ENCODE measurements at places on chromosomes 3 and 15. TPM values are rescaled to one million over a fixed set of nuclear protein-coding genes. Genes with fewer than 3 reads are reported as not detected.

Gene THPO
- total RNA-seq: not detected

Gene EPHB1
- not detected for total RNA-seq

Gene SAMD7
- total RNA-seq: not detected

Gene ALDH1A2
- 1.3 TPM for total RNA-seq

Gene FBXL22
- total RNA-seq: 0.39 TPM

Gene SCN10A
- not detected for total RNA-seq

DNA sequence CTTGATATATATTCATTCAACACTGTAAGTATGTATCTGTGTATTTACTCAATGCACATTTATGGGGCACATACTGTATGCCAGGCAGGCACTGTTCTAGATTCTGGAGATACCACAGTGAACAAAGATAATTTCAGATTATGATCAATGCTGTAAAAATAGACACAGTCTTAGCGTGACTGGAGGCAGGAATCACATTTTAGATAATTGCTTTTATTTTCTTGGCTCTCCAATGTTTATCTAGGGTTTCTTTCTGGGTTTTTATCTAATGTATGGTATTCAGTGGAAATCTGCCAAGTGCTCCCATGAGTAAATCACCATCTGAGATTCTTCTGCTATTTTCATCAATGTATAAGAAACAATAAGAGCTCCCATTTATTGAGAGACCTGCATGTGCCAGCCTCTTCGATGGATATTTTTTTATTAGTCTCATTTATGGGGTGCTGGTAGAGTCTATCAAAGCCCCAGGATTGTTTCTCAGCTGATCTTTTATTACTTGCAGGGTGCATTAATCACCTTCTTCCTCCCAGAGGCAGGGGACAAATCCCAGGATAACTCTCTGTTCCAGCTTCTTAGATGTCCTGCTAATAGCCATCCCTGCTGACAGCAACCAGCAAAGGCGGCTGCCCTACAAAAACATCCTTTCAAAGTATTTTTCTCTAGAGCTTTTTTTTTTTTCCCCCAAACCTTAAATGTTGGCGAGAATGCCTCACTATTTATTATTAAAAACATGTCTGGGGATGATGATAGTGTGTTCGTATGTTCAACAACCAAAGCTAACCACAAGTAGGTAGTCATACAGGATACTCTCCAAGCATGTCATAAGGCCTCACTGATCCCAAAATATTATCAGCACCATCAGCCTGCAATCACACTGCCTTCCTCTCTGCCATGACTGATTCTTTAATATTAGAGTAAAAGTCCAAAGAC, 331.0 kb upstream of the RASGRP1 start:
- no peak for DNase-seq
- peaks cover 17% of the 10 kb centered on the region for H3K4me1 ChIP-seq
- no peak overlapping the region for H3K4me3 ChIP-seq
- H3K36me3 ChIP-seq: no peaks in the 10 kb centered on the region
- no peaks in the 10 kb centered on the region for H3K27me3 ChIP-seq

GRCh38 chr3:42960282-42960681, 18.8 kb upstream of the GASK1A start:
- peaks cover 53% of the 10 kb centered on the region for H3K27me3 ChIP-seq
- H3K36me3 ChIP-seq: no peaks in the 10 kb centered on the region
- H3K4me1 ChIP-seq: no peaks in the 10 kb centered on the region
- DNase-seq: peak; percentile 30
- no peak overlapping the region for H3K27ac ChIP-seq
- no peak overlapping the region for H3K4me3 ChIP-seq

DNA sequence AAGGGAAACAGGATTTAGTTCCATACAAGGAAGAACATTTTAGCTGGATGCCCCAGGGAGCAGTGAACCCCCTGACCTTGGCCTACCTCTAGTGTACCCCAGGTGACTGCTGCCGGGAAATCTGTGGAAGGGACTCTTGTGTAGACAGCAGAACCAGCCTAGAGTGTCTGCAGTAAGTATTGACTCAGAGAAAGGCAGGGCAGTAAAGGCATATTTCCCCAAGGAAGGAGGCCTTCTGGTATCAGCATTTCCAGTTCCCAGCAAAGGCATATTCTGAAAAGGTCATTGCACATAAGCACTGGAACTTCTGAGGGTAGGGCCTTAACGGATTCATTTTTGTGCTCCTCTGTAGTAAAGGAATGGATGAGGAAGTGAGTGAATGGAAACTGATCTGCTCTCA, 246.2 kb downstream of the FAM43A start:
- H3K4me1 ChIP-seq: peaks cover 8% of the 10 kb centered on the region
- H3K27ac ChIP-seq: no peak overlapping the region
- H3K27me3 ChIP-seq: no peaks in the 10 kb centered on the region
- DNase-seq: no peak

DNA sequence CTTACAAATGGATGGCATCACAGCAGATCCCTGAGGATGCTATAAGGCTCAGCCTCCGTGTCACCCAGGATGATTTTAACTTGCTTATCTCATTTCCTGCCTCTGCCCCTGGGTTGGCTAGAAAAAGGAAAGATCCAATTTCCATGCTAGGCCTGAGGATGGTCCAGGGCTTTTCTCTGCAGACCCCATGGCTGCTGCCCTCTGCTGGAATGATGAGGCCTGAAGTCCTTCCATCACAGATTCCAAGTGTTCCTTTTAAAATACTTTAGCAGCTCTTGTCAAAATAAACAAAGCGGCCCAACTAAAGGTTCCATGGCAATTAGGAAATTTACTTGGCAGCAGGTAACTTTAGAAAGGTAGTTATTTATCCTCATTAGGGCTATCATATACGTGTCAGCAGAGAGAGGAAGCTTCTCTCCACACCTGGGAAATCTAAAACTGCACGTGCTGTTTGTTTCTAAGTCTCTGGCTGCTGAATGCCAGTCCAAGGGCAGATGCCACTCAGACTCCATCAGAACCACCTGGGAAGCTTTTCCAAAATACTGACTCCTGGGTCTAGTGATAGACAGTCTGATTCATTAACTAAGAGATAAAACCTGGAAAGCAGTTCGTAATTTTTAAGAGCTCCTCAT, 401.9 kb upstream of the IL12A start:
- H3K27ac ChIP-seq: no peak overlapping the region
- peaks cover 16% of the 10 kb centered on the region for H3K27me3 ChIP-seq
- DNase-seq: peak; percentile 46
- no peak overlapping the region for H3K4me3 ChIP-seq
- no peaks in the 10 kb centered on the region for H3K4me1 ChIP-seq

GRCh38 chr3:56257826-56258225, 210.4 kb downstream of the ERC2 start:
- no peaks in the 10 kb centered on the region for H3K27me3 ChIP-seq
- no peaks in the 10 kb centered on the region for H3K4me1 ChIP-seq
- H3K36me3 ChIP-seq: peaks cover 6% of the 10 kb centered on the region
- no peak overlapping the region for H3K27ac ChIP-seq

GRCh38 chr3:142244056-142244455, 18.7 kb upstream of the GK5 start:
- no peaks in the 10 kb centered on the region for H3K27me3 ChIP-seq
- DNase-seq: peak; percentile 43
- no peak overlapping the region for H3K4me3 ChIP-seq
- H3K27ac ChIP-seq: no peak overlapping the region

- no peak for DNase-seq
- peaks cover 8% of the 10 kb centered on the region for H3K36me3 ChIP-seq
- H3K27me3 ChIP-seq: no peaks in the 10 kb centered on the region
- H3K4me1 ChIP-seq: peaks cover 7% of the 10 kb centered on the region
Measured at GRCh38 chr15:48596841-48597240, 48.7 kb downstream of the FBN1 start.

DNA sequence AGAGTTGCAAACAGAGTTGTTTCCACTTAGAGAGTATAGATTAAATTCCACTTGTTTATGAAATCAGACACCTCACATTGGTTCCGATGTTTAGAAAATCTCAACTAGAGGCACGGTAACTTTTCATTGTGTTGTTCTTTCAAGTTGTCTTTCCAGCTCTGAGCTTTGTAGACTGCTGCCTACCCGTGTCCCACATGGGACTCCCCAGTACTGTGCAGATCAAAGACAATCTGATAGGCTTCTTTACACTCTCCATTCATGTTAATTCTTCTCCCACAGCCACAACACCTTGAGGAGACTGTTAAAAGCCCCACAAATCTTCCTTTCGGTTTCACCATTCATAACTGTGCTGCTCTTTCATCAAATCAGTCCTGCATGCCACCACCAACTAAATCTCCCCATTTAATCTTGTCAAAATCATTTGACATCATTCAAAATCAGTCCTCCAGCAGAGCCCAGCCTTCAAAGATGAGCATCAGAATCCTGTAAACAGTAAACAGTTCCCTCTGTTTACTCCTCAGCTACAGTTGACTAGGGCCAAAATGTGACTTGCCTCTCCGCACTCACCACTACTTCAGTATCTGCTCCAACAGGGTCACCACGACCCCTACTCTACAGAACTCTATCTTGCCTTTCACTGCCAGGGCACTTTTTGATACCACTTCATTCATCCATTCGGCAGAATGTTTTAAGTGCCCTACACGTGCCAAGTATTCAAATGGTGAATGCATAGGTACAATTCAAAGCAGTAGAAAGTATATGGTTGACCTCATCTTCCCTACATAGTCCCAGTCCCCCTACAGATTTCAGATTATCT, 8.3 kb downstream of the ANXA2 start:
- peak overlapping the region; percentile 91 for H3K27ac ChIP-seq
- peak; percentile 33 for DNase-seq
- H3K27me3 ChIP-seq: no peaks in the 10 kb centered on the region
- H3K36me3 ChIP-seq: peaks cover 79% of the 10 kb centered on the region

DNA sequence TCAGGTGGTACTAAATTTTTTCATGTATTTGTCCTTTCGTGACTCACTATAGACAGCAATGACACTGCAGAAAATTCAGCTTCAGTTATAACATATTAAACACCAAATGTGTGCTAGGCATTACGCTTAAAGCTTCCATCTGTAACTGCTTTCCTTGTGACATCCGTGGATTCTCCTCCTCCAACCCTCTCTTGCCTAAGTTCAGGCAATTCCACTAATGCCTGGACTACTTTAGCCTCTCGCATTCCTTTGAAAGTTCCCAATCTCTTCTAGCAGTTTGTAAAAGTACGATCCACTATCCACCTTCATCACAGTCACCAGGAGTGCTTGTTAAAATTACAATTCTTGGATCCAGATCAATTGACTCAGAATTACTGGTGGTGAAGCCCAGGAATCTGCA, 17.7 kb downstream of the CCDC80 start:
- H3K27me3 ChIP-seq: no peaks in the 10 kb centered on the region
- no peak for DNase-seq
- H3K36me3 ChIP-seq: no peaks in the 10 kb centered on the region

DNA sequence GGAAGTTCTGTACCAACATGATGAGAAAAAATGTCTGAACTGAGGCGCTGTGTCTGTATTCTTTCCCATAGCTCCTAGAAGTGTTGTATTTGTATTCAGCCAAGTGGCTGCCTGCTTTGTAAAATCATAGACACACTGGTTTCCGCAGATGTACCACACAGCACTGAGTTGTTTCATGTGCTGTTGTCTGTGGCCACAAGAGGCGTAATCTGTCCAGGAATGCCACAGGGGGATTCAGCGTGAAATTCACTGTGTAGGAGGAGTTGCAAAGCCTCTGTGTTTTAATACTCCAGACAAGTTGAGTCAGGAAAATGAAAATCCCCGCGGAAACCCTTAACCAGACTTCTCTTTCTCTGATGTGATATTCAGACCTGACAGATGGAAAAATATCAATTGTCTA, 462.2 kb downstream of the NSUN3 start:
- no peak overlapping the region for H3K4me3 ChIP-seq
- H3K4me1 ChIP-seq: no peaks in the 10 kb centered on the region
- H3K27ac ChIP-seq: no peak overlapping the region
- peak; percentile 33 for DNase-seq
- H3K36me3 ChIP-seq: no peaks in the 10 kb centered on the region

GRCh38 chr3:123716411-123716810, 131.6 kb upstream of the HACD2 start:
- H3K27ac ChIP-seq: no peak overlapping the region
- H3K27me3 ChIP-seq: peaks cover 19% of the 10 kb centered on the region
- H3K36me3 ChIP-seq: no peaks in the 10 kb centered on the region
- no peaks in the 10 kb centered on the region for H3K4me1 ChIP-seq

DNA sequence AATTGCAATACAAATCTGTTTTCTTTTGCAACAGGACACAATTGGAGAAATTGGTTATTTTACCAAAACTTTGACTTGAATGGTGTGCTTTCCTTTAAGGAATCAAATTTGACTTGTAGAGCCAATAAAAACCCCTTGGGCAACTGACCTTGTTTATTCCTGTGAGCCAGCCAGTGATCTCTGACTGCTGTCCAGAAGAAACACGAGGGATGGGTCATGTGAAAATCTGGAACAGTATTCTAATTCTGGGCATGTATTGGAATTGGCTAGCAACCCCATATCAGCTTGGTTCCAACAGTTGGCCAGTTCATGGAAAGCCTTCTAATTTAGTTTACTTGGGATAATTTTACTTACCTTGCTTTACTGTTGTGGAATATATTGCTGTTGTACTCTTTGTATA, 19.1 kb upstream of the HHATL start:
- peaks cover 9% of the 10 kb centered on the region for H3K27me3 ChIP-seq
- no peak overlapping the region for H3K27ac ChIP-seq
- peaks cover 5% of the 10 kb centered on the region for H3K4me1 ChIP-seq
- no peak overlapping the region for H3K4me3 ChIP-seq
- H3K36me3 ChIP-seq: no peaks in the 10 kb centered on the region

GRCh38 chr3:132504375-132504933, 87.2 kb downstream of the DNAJC13 start:
- H3K27me3 ChIP-seq: no peaks in the 10 kb centered on the region
- H3K27ac ChIP-seq: no peak overlapping the region
- no peak for DNase-seq
- H3K36me3 ChIP-seq: peaks cover 82% of the 10 kb centered on the region
- no peak overlapping the region for H3K4me3 ChIP-seq
- no peaks in the 10 kb centered on the region for H3K4me1 ChIP-seq

- H3K4me1 ChIP-seq: peaks cover 9% of the 10 kb centered on the region
- DNase-seq: no peak
- no peak overlapping the region for H3K27ac ChIP-seq
Measured at GRCh38 chr15:74667975-74668374, 27.8 kb downstream of the EDC3 start.

GRCh38 chr3:49902511-49903345, 945 bp downstream of the MST1R start:
- H3K27ac ChIP-seq: no peak overlapping the region
- peaks cover 21% of the 10 kb centered on the region for H3K4me1 ChIP-seq
- H3K36me3 ChIP-seq: peaks cover 6% of the 10 kb centered on the region
- peak overlapping the region; percentile 73 for H3K4me3 ChIP-seq
- DNase-seq: no peak
- no peaks in the 10 kb centered on the region for H3K27me3 ChIP-seq

GRCh38 chr15:34154725-34155204, 52.9 kb downstream of the PGBD4 start:
- peak overlapping the region; percentile 8 for H3K27ac ChIP-seq
- peak; percentile 27 for DNase-seq
- no peaks in the 10 kb centered on the region for H3K27me3 ChIP-seq
- H3K36me3 ChIP-seq: peaks cover 65% of the 10 kb centered on the region

- H3K4me1 ChIP-seq: peaks cover 52% of the 10 kb centered on the region
- H3K36me3 ChIP-seq: no peaks in the 10 kb centered on the region
- peak overlapping the region; percentile 46 for H3K27ac ChIP-seq
Measured at GRCh38 chr15:83323296-83323711, 38.8 kb upstream of the BNC1 start.

Data from MCF 10A (cell line).